ENCODE measurements at places on chromosomes 16 and 17.
A peak's percentile ranks its signal among the peaks of the same experiment; 100 is the strongest.

GRCh38 chr17:33044771-33045170 is 53.1 kb downstream of the SPACA3 start:
- no peak for DNase-seq

- DNase-seq: no peak
These were observed 82.2 kb downstream of the MRM3 start for GRCh38 chr17:864315-864714.

- no peak for DNase-seq
These were observed 203.6 kb downstream of the RAB11FIP4 start for GRCh38 chr17:31595076-31595475.

DNA sequence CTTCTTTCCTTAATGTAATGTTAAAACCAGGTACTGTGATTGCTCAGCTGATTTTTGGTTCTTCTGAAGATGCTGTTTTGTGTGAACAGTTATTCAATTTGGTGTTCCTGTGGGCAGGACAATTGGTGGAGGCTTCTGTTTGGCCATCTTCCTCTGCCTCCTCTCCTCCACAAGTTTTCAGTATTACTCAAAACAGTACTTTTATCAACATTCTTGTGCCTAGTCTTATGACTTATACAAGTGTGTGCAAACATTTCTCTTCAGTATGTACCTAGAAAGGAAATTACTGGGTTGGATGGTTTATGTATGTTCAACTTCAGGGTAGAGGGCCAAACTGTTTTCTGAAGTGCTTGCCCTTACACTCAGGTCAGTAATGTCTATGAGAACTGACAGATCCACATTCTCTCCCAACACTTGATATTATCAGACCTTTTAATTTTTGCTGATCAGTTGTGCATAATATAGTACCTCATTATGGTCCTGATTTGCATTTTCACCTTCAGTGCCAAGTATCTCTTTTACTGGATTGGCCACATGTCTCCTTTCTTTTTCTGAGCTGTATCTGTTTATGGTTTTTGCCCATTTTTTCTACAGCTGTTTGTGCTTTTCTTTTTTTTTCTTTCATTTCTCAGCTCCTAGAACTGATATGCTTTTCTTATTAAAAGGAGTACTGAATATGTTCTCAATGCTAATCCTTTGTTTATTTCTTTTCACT is 50.9 kb downstream of the ERCC4 start:
- no peak for DNase-seq

- no peak for DNase-seq
These were observed 24.9 kb downstream of the LITAFD start for GRCh38 chr16:8907096-8907495.

DNA sequence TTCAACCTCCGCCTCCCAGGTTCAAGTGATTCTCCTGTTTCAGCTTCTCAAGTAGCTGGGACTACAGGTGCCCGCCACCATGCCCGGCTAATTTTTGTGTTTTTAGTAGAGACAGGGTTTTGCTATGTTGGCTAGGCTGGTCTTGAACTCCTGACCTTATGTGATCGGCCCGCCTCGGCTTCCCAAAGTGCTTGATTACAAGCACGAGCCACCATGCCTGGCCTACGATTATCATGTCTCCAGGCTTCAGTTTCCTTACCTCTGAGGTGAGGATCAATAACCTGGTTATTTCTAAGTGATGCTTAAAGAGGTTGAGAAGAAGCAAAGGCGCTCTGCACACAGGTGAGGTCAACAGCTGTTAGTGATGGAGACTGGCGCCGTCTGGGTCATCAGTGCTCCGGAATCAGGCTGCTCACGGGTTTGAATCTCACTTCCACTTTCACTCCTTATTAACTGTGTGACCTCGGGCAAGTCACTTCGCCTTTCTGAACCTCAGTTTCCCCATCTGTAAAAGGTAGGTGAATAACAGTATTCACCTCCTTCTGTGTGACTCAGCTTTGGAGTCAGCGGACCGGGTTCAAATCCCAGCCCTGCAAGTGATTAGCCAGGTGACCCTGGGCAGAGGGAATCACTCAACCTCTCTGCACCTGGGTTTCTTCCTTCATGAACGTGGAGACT is 745 bp upstream of the ABCC1 start:
- no peak for DNase-seq

- DNase-seq: no peak
These were observed 269.5 kb upstream of the FOXF1 start for GRCh38 chr16:86240716-86241363.

GRCh38 chr16:58461056-58461455 is 38.9 kb upstream of the NDRG4 start:
- no peak for DNase-seq

DNA sequence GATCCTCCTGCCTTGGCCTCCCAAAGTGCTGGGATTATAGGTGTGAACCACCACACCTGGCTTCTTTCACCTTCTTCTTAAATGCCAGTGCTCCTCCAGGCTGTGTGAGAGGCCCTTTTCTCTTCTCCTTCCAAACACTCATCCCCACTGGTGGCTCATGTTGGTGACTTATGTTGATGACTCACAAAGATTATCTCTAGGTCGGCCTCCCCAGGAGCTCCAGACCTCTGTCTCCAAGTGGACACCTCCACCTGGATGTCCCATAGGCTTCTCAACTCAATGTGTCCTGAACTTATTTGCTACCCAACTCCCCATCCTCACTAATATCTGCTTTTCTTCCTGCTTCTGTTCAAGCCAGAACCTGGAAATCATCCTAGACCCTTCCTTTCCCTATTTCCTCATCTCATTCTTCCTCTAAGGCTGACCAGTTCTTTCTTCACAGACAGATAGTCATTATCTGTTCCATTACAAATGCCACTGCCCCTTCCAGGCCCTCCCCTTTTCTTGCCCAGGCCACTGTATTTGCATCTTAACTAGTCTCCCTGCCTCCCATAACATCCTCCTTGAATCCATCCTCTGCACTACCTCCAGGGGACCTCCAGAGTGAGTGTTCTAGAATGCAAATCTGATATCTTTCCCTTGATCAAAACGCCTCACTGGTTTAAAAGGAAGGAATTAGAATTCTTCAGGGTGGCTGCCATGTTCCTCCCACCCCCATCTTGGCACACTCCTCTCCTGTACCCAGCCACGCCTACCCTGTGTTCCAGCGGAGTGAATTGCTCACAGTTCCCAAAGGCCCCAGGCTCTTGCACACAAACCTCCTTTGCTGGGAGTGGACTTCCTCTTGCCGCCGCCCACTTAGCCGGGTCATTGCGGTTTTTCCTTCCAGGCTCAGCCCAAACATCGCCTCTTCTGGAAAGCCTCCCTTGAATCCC is 34.8 kb upstream of the FBXO47 start:
- DNase-seq: no peak

DNA sequence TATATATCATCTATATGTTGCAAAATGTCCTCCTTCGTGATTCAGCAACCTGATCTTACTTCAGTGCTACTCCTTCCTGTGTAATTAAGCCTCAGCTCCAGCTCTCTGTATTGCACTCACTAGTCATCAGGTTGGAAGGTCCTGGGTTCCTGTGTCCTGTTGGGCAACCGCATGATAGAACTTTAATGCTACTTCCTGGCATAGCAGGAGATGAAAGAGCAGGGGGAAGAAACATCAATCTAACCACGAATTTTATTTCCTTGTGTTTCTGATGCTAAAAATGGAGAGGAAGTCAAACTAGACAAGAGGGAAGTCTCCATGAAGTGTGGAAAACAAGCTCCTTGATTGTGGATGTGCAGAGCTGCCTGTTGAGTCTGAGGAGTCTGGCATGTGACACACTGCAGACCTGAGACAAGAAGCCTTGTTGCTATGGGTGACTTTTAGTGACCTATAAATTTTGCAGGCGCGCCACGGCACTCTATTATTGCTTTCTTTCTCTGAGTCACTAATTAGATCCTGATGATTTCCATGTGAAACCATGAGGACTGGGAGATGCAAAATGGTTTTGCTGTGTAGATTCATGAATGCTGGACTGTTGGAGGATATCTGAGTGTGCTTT is 25.6 kb downstream of the IGSF6 start:
- DNase-seq: peak; percentile 37

DNA sequence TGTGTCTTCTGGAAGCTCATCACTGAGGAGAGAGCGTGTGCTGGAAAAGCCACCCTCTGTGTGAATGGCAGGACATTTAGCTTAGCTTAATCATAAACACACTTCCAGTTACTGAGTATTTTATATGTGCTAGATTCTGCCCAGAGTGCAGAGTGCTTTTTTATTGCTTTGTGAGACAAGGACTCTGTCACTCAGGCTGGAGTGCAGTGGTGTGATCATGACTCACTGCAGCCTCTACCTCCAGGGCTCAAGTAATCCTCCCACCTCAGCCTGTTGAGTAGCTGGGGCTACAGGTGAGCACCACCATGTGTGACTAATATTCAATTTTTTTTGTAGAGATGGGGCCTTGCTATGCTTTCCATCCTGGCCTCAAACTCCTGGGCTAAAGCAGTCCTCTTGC is 61.4 kb upstream of the IRX3 start:
- no peak for DNase-seq

- no peak for DNase-seq
These were observed 31.5 kb upstream of the CDH5 start for GRCh38 chr16:66334853-66335574.

GRCh38 chr17:77854083-77854758 is 104.3 kb upstream of the TNRC6C start:
- no peak for DNase-seq

- no peak for DNase-seq
These were observed 38.4 kb downstream of the CFDP1 start for GRCh38 chr16:75394941-75395340.

GRCh38 chr16:21694609-21695008 is 30.8 kb downstream of the OTOA start:
- no peak for DNase-seq

DNA sequence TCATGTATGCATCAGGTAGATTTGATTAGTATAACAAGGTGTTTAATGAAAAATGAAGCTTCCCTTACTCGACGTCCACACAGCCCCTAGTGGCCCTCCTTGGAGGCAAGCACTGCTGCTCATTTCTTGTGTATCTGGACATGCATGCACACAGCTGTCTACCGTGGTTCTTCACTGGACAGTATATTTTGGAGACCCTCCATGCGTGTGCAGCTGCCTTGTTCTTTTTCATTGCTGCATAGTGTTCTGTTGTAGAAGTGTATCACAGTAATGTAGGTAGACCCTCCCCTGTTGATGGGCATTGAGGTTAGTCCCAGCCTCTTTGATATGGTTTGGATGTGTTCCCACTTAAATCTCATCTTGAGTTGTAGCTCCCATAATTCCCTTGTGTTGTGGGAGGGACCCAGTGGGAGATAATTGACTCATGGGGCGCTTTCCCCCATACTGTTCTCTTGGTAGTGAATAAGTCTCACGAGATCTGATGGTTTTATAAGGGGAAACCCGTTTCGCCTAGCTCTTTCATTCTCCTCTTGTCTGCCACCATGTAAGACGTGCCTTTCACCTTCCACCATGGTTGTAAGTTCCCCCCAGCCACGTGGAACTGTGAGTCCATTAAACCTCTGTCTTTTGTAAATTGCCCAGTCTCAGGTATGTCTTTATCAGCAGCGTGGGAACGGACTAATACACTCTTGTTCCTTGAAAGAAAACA is 6.3 kb downstream of the CMIP start:
- DNase-seq: no peak

- DNase-seq: no peak
These were observed 80.2 kb downstream of the GP2 start for GRCh38 chr16:20247076-20247475.

DNA sequence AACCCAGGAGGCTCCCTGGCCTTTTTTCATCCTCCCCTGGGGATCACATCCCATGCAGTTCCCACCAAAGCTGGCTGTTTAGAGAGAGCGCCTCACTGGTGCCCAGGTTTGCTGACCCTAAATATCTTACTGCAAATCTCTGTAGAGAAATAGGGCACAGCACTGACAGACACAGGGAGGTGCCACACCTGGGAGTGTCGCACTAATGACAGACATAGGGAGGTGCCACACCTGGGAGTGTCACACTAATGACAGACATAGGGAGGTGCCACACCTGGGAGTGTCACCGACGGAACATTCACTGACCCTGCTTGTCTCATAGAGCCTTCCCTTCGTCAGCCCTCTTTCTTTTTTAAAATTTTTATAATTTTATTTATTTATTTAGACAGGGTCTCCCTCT is 25.6 kb downstream of the UNK start:
- no peak for DNase-seq

- no peak for DNase-seq
These were observed 1.0 kb upstream of the TTYH2 start for GRCh38 chr17:74212209-74212912.

GRCh38 chr17:77098884-77099545 is 41.8 kb upstream of the SEC14L1 start:
- DNase-seq: peak; percentile 39

DNA sequence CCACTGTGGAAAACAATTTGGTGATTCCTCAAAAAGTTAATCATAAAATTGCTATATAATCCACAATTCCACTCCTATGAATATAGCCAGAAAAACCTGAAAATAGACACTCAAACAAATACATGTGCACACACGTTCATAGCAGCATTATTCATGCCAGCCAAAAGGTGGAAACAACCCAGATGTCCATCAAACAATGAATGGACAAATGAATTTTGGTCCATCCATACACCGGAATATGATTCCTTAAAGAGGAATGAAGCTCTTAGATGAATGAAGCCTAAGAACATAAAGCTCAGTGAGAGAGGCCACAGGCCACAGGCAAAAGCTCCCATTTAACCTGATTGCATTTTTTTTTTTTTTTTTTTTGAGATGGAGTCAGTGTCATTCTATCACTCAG is 114.6 kb upstream of the TNRC6C start:
- DNase-seq: no peak

GRCh38 chr16:10895053-10895946 is 18.3 kb downstream of the CIITA start:
- DNase-seq: no peak

DNA sequence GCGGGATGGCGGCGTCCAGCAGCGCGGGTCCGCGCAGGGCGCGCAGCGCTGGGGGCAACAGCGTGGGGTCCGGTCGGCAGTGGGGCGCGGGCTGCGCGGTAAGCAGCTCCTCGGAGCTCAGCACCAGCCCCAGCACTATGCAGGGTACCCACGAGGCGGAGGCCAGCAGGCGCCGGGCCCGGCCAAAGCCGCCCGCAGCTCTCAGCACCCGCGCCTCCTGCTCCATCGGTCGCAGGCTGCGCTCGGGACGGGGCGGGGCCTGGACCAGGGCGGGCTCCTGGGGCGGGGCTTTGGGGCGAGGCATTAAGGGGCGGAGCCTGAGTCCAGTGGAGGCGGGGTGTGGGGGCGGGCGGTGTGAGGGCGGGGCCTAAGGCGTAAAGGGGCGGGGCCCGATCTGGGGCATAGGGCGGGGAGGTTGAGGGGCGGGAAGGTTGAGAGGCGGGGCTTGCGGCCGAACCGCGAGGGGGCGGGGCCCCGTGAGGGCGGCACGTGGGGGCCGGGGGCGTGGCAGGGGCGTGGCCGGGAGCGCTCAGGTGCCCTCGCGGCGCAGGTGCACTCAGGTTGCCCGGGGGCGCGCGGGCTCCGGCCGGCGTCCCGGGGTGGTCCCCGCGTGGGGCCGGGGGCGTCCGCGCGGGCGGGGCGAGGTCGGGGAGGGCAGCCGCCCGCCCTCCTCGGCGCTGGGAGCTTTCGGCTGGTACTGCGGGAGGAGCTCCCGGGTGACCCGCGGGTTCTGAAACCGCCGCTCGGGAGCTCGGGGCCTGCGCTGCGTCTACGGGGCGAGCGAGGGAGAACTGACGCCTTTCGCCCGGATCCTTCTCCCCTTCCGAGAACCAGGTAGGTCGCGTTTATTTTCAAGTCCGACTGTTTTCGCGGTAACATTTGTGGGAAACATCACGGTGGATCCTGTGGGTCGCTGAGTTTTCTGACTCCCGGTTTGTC is 1.4 kb upstream of the SLC22A31 start:
- DNase-seq: peak; percentile 75

GRCh38 chr17:944266-944826 is 35.2 kb downstream of the NXN start:
- no peak for DNase-seq

- DNase-seq: no peak
These were observed 354.7 kb upstream of the RBFOX1 start for GRCh38 chr16:6977916-6978315.
